ENCODE measurements at places on chromosomes 16 and 17.

- DNase-seq: no peak
Observed at GRCh38 chr17:379531-380465, 27.2 kb upstream of the RPH3AL start.

GRCh38 chr16:67935101-67935401 is 1.6 kb downstream of the PSMB10 start:
- DNase-seq: no peak

DNA sequence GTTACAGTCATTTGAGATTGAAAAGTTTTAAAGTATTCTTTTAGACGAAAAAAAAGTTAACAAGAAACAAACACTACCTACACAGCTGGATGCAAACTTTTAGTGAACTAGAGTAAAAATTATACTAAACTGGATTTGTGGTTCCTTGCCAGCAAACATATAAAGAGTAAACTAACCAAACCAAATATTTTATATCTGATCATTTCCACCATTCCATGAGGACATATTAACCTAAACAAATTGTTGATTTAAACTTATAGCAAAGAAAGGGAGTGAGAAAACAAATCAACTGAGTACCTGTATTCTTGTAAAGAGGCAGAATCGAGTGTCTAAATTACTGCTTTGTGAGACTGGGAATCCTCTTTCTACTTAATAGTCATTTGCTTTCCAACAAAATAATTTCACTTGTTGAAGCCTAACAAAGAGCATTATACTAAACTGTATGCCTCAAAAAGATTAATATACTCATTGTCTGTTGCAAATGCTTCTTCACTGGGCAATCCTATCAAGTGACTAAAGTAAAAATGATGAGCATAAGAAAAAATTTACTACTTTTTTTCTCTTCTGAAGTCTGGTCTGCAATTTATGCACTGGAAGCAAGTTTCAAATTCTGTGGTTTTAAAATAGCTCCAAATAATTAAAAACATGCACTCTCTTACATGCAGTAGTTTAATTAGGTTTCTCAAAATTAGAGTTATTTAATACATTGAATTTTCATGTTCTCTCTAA is 37.5 kb downstream of the AKAP10 start:
- DNase-seq: no peak

- no peak for DNase-seq
Observed at GRCh38 chr17:73874008-73874720, 229.9 kb upstream of the SDK2 start.

GRCh38 chr17:82858376-82859126 is 18.7 kb upstream of the ZNF750 start:
- DNase-seq: no peak

GRCh38 chr17:47840001-47840741 is 902 bp downstream of the SCRN2 start:
- no peak for DNase-seq

DNA sequence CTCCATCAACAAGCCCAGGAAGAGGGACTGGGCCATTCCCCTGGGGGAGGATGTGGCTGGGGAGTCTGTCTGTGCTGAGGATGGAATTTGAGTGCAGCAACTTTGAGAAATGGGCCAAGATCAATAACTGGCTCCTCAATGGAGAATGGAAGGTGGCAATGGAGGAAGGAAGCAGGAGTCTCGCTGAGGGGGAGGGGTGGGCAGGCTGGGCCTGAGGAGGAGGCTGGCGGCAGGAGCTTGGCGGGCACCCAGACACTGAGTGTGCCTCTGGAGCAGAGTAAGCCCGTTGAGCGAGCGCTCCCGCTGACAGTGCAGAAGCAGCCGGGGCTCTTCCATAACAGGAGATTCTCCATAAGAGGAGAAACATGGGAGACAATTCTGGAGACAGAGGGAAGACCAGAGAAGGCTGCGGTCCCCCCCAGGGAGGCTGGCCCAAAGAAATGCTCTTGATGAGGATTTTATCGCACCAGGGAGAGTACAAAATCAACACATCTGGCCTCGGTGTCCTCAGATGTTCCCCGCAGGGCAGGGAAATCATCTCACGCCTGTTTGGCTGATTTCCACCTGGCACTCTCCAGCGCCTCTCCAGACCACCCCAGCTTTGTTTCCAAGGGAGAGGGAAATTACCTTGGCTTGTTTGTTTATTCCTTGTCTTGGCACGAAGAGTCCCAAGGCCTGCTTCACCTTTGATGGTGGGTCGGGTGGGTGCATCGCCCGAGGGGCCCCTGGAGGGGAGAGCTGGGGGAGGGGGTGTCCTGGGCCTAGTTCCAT is 2.8 kb upstream of the MMP15 start:
- no peak for DNase-seq

DNA sequence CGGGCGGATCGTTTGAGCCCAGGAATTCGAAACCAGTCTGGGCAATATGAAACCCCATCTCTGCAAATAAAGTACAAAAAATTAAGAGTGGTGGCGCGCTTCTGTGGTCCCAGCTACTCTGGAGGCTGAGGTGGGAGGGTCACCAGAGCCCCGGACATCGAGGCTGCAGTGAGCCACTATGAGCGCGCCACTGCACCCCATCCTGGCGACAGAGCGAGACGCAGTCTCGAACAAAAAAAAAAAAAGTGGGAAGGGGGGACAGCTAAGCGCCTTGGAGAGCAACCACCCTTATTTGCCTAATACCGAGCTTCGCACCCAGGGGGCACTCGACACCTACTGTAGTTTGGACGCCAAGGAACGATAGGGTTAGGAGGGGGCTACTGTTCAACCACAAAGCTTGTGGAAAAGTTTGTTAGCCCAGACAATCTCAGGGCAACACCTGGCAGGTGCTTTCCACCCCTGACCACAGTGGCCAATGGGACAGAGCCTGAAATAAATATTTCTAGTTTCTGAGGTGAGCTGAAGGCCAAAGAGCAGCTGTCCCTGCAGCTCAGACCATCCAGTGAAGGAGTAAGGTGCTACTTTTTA is 847 bp upstream of the PSMC3IP start:
- peak; percentile 61 for DNase-seq

GRCh38 chr16:67902831-67903230 is 9.8 kb downstream of the PSKH1 start:
- DNase-seq: no peak

DNA sequence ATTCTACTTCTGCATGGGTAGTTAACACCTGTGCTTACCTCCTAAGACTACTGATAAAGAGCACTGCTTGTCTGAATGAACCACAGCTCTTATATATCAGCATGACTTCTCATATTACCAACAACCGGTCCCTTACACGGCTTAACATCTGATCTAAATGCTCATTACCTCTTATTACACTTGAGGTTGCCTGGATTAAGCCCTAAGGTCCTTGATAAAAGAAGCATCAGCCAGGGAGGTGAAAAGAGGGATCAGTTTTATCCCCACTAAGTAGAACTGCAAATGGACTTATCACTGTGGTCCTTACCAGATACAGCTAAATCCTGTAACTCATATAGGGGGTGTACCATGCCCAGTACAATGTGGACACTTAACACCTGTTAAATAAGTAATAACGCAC is 8.2 kb upstream of the RSKR start:
- no peak for DNase-seq

- peak; percentile 76 for DNase-seq
Observed at GRCh38 chr17:4739122-4740024, at the start of the genes CXCL16 and ZMYND15. Gene CXCL16 (minus strand): TSS chr17:4739928. CDS start chr17:4739339, 589 bp downstream. Gene ZMYND15 (plus strand): TSS chr17:4739833. CDS start chr17:4740549, 716 bp downstream.

- DNase-seq: no peak
Observed at GRCh38 chr16:31404353-31405064, 11.4 kb downstream of the ITGAD start.

- no peak for DNase-seq
Observed at GRCh38 chr17:52376137-52376536, 217.6 kb upstream of the CA10 start.

DNA sequence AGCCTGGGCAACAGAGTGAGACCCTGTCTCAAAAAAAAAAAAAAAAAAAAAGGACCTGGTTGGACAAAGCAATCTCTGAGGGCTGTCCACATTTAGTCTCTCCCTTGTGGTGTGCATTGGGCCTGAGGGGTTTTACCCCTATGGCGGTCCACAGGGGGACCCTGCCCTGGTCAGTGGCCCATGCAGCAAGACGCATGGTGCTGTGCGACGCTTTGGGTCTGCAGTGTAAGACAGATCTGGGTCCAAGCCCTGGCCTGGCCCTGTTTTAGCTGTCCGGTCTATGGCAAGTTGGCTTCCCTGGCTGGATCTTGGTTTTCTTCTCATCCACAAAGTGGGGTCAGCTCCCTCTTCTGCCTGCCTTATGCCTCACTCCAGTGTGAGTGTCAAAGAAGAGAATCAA is 123.2 kb upstream of the NLRP1 start:
- DNase-seq: no peak

- no peak for DNase-seq
Observed at GRCh38 chr16:6548507-6548906, 784.1 kb upstream of the RBFOX1 start.

GRCh38 chr17:83137523-83137922 is 58.1 kb downstream of the METRNL start:
- no peak for DNase-seq

DNA sequence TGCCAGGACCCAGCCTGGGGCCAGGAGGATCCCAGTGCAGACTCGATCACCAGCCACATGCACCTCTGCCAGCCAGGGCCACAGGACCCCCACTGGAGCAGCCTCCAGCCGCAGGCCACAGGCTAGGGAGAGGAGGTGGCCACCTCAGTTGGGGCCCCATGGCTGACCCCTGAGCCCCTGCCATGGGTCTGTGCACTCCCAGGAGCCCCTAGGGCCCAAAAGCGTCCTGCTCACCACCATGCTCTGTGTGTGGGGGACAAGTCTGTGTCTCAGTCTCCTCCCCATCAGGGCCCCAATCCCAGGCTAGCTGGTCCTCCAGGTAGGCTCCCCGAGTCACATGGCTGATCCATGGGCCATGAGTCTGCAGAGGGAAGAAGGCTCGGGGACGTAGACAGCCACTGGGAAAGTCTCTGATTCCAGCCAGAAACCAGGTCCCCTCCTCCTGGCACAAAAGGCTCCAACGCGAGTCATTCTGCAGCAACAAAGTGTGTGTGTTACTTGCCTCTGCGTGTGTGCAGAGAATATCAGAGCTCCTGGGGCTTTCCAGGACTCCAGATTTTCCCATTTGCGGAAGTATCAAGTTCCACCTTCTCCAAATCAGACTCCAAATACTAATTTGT is 6.1 kb upstream of the PRSS8 start:
- no peak for DNase-seq

- no peak for DNase-seq
Observed at GRCh38 chr17:41510251-41511065, 5.0 kb upstream of the KRT13 start.

DNA sequence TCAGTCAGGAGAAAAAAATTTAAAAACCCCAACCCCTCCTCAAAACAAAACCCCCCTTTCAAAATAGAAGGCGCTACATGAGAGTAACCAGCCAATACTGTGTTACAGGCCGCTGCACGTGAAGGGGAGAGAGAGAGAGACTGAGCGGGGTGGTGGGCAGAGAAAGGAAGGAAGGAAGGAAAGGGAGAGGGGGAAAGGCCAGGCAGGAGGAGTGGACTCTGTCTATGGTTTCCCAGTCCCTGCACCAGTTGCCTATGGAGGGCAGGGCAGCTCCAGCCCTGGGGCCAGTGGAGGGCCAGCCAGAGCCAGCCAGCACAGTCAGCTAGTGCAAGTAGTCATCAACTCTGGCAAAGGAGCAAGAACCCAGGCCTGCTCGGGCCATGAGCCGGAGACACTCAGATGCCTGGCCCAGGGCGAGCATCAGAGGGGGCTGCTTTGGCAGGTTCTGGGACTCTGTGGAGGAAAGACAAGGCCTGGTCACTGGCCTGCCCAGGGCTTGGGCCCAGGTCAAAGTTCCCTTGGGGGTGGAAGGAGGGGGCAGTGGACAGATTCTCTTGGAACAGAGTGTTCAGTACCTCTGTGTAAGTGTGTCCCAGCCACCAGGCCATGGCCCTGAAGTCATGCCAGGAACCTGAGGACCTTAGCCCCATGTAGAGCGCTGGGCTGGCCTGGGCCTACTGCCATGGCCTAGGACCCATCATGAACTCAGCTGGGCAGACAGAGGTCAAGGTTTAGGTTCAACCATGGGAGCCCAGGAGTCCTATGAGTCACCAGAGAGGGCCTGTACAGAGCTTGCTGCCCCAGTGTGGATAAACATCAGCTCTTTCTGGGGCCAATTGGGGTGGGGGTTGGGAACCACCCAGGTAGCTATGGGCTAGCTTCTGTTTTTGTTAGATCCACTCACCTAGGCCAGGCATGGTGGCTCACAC is 7.3 kb upstream of the GFOD2 start:
- no peak for DNase-seq

GRCh38 chr17:19305256-19305655 is 57.3 kb downstream of the B9D1 start:
- DNase-seq: no peak

DNA sequence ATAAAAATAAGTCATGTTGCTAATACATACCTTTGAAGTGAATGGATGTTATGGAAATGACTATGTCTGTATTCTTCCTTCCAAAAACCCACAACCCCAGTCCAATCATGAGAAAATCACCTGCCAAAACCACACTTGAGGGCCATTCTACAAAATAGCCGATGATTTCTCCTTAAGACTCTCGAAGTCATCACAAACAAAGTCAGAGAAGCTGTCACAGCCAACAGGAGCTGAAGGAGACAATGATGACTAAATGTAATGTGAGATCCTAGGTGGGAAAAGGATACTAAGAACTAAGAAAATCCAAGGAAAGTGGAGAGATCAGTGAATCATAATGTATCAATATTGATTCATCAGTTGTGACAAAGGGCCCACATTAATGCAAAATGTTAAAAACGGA is 432.9 kb upstream of the DYNLRB2 start:
- DNase-seq: no peak

DNA sequence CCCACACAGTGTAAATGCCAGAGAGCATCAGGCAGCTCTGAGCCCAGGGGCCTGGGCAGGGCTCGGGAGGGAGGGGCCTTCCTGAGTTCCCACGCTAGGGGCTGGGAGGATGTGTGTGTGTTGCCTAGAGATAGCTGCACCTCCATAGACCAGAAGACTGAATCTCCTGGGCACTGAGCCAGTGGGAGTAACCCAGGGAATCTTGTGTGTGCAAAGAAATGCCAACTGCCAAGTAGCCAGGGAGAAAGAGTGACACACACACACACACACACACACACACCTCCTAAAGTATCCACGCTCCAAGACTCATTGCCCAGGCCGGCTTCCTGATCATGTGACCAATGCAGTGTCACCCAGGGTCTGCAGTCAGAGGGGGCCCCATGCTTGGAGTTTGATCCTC is 166.2 kb upstream of the RPL38 start:
- DNase-seq: no peak

DNA sequence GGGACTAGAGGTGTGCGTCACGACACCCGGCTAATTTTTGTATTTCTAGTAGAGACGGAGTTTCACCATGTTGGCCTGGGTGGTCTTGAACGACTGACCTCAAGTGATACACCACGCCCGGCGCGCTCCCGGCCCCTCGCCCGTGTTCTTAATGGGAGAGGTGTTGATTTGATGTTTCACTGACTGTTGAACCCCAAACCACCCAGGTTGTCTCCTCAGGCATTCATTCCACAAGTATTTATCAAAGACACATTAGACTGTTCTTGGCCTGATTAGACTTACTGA is 1.4 kb downstream of the CENPN start:
- DNase-seq: no peak

DNA sequence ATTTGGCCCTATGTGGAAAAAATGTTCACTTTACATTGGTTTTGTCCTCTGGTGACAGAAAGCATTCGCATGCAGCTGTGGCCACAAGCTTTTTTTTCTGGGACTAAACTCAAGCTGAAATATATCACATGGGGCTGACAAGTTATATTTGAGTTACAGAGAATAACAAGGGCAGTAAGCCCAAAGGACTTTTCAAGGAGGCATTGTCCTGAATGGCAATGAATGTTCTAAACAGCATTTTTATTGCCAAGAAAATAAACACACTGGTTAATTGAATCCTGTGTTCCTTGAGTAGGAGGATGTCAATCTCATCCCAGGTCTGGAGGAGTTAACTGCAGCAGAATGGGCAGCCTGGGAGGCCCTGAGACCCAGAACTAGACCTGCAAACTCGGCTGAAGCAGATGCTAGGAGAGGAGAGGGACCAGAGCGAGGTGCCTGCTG is 114.5 kb downstream of the COPRS start:
- DNase-seq: no peak

All from activated B cell treated with CpG ODN at 0.5 μM for 24 hours (primary cell).